ENCODE measurements at places on chromosomes 5 and 9.

DNA sequence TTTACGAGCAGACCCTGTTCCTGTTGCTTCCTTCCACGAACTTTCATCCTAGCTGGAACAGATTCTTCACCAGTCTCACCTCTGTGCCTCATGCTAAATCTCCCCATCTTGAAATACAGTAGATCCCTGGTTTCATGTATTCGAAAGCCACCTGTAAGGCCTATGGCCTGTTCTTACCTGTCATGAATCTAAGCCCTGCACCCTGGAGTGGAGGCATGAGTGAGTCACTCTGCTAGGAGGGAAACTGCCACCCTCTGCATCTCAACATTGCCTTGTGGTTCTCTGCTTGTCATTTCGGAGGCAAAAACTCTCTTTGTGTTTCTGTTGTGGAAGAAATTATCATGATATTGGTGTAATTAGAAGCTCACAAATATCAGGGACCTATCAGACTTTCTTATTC lies 320.0 kb downstream of the ENC1 start:
- no peak for DNase-seq

GRCh38 chr9:126147936-126148870 lies 178.4 kb upstream of the MVB12B start:
- DNase-seq, result no peak

DNA sequence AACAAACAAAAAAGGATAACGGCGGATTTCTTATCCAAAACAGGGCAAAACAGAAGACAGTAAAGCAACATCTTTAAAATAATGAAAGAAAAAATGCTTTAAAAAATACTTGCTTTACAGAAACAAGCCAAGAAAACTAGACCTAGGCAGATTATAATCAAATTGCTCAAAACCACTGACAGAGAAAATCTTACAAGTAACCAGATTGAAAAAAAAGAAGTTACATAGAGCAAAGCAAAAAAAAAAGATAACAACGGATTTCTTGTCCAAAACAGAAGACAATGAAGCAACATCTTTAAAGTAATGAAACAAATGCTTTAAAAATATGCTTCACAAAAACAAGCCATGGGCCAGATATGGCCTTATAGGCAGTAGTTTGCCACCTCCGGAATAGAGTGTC lies 51.1 kb downstream of the RICTOR start:
- DNase-seq, result no peak

DNA sequence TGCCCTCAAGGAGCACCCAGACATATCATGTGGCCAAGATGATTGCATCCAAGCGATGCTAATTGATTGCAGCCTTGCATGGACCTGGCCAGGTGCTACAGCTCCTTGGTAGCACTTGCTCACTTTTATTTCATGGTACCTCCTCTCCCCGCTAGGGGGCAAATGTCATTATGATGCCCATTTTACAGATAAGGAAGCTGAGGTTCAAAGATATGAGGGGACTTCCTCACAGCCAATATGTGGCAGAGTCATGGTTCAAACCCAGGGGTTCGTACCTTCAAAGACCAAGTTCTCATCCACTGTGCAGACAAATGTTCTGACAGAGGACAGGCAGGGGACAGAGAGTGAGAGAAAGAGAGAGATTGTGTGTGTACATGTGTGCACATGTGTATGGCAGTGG lies 21.9 kb upstream of the KCNMB1 start:
- DNase-seq, result no peak

- no peak for DNase-seq
These were observed 8.8 kb downstream of the TNIP1 start for GRCh38 chr5:151071848-151072629.

DNA sequence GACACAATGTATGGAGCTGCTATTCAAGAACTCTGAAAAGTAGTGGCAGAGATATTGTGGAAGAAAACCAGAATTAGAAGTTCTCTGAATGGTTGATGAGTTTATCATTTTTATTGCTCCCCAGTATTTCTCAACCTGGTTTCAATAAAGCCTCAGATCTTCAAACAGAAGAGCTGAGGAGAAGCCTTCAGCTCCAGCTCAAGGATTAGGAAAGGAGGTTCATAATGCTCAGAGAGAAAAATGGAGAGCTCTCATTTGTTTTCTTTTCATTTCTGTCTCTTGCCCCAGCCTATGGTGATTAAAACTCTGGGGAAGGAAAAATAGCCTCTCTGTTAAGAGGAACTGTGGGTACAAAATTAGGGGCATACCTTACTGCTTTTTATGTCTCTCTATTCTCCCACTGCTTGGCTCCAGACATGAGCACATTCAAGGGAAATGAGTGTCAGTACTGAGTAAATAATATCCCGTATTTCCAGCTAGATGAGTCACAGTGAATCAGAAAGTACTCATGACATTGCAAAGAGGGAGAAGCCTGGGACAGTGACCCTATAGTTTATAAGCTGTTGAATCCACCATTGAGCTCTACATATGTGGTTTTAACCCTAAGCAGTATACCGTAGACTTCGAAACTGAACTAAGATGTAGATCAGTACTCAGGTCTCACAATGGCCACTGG lies 138.1 kb downstream of the EMB start:
- DNase-seq, result peak; percentile 28

DNA sequence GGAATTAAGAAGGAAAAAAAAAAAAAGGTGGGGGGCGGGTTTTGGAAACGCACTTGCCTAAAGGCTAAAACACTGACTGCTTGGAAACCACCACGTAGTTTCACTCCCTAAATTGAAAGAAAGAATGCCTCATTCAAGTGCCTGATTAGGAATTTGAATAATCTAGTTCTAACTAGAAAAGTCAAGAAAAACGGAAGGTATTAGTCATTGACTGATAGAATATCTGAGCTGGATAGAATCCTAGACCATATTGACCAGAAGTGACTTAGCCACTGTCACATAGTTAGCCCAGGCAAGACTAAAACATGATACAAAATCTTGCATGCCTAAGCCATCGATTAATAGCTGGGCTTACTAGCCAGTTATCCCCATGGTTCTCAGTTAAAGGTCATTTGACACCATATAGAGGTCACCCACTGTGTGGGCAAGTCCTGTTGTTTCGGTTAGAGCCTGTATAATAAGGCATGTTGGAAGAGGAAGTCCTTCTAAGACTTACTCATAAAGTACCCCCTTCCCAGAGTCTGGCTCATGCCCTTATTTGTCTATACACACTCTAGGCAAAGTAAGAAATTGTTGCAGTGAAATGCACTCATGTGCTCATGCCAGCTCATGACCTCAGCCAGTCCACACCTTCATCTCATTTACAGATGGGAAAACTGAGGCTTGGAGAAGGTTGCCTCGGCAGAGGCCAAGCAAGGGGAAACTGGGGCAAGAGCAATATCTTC lies 40.2 kb downstream of the SH3RF2 start:
- peak; percentile 48 for DNase-seq

GRCh38 chr9:34517185-34517584 lies 5.6 kb downstream of the ENHO start:
- no peak for DNase-seq

DNA sequence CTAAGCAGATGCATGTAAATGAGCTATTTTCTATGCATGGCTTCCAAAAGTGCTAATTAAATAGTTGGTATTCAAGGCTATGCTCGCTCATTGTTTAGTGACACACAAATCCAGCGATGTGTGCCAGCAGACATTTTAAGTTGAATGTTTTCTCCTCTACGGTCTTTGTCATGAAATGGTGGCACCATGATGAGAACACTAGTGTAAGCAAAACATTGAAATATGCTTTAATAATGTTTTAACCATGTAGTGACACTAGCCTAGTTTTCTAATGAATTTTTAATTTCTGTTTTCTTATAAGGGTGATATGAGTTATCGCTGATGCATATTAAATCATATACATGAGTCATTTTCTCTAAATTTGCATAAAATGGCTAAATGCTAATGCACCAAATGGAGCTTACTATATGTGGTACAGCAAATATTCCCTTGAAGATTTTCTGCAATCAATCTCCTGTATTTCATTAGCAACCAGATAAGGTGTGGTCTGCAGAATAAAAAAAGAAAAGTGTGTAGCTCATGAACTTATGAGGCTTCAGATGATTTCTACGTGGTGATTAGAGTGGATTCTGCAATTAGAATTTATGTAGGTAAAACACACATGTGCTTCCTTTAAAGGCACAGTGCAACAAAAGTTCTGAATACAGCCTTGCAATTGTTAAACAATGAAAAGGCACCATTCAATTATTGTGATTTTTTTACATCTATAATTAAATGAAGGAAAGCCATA lies 226.6 kb downstream of the MEF2C start:
- DNase-seq, result no peak

DNA sequence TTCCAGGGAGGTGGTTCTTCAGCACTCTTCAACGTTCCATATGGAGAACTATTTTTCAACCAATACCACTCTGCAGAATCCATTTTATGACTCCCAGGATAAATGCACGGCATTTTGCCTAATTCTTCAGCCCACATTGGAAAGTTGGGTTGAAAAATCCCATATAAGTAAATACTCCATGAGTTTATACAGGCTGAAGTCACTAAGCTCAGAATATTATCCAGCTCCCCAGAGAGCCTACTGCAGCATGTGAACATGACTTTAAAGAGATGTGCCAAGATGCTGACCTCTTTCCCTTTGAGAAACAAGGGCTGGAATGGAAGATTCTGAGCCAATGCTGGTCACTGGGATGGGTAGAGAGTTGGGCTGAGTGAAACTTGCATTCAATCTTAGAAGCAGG lies 111.9 kb upstream of the SLIT3 start:
- no peak for DNase-seq

DNA sequence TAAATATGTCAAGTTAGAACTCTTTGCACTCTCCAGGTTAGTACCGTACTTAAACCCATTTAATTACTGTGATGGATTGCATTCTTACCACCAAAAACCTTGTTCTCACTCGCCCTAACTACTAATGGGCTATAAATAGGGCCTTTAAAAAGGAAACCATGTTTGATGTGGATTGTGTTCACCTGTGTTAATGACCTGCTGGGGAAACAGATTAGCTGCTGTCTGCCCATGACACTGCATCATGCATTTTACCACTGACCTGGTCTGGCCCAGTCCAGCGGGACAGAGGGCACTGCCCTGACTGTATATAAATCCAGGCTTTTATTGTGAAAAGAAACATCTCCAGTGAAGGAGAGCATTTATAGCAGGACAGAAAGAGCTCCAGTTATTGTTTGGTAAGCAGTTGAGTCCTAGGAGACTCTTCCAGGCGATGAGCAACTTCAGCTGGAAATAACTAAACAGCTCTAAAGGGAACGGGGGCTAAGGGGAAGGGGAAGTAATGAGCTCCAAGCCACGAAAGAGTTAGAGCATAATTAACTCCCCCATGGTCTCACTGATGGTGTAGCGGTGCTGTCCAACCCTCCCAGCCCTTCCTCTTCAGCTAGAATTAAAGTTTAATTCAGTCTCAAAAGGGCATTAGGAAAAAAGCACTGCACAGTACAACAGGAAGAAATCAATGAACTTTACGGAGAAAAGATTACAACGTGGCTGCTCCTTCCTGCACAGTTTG lies 303.1 kb downstream of the ENC1 start:
- no peak for DNase-seq

DNA sequence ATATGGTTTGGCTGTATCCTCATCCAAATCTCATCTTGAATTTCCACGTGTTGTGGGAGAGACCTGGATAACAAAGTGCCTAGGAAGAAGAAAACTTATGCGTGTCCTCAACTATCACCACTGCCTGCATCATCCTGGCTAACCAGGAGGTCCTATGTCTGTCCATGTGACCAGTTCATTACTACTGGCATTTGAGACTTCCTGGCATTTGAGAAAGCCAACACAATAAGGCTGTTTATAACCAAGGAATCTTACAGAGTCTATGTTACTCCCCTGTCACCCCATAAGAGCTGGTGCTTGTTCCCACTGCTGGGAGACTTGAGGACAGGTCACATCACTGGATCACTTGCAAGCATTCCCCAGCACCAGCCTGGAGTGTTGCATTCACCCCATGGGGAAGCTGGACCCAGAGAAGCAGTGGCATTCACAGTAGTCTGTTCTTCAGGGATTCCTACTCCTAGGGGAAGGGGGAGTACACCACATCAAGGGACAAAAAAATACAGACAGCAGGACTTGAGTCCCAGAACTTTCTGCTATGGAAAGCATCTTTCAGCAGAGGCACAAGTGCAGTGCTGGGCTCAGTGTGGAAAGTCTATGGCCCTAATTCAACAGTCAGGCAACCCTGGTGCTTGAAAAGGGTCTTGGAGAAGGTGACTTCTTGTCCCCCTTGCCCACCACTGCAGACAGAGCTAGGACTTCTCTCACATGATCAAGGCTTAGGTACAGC lies 717.1 kb downstream of the SEMA5A start:
- no peak for DNase-seq

DNA sequence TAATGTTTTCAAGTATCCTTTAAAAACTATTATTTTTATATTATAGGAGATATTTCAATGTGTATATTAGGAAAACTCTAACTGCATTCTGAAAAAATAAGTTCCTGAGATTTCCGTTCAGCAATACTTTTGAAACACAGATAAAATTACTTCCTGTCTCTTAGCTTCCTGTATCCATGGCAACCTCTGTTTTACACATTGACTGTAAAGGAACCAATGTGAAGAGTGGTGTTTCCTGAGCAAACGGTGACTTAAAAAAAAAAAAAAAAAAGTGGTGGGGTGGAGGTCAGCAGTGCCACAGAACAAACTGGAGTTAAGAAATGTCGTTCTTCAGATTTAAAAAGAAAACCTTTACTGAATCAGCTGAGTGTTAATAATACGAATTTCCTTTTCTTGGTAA lies at the start of gene LRRC70:
TSS of gene LRRC70 (plus strand) at position 280 of the 400 bp plus-strand sequence. CDS start 620 bp downstream, outside the sequence.
- no peak for DNase-seq

GRCh38 chr9:18666348-18666747 lies 192.4 kb downstream of the ADAMTSL1 start:
- no peak for DNase-seq

- DNase-seq, result no peak
These were observed 4.5 kb downstream of the ROR2 start for GRCh38 chr9:91945277-91946085.

DNA sequence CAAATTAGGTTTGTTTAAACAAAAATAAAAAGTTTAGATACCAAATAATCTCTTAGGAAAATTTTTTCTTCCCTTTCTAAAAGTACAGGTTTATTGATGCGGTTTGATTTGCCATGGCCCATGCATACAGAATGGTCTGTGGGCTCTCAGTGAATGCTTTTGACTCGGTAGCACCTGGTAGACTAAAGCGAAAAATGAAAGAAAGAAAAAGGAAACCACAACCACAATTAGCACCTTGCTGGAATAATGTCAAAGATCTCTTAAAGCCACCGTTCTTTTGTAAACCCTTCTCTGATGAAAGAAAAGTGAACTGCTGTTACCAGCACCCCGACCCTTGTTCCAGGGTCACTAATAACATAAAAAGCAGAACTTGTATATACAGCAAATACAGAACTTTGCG lies 157.9 kb downstream of the NFIB start:
- DNase-seq, result no peak

- no peak for DNase-seq
These were observed 197.8 kb downstream of the DMAC1 start for GRCh38 chr9:7601739-7602138.

GRCh38 chr9:35508069-35508468 lies 18.2 kb downstream of the RUSC2 start:
- no peak for DNase-seq

GRCh38 chr5:167939686-167940085 lies 351.8 kb upstream of the WWC1 start:
- no peak for DNase-seq

Data from Calu3 (cell line).